ENCODE measurements at places on chromosomes 11 and 22.

GRCh38 chr11:303363-303762, 4.0 kb upstream of the IFITM5 start:
- DNase-seq: no peak

DNA sequence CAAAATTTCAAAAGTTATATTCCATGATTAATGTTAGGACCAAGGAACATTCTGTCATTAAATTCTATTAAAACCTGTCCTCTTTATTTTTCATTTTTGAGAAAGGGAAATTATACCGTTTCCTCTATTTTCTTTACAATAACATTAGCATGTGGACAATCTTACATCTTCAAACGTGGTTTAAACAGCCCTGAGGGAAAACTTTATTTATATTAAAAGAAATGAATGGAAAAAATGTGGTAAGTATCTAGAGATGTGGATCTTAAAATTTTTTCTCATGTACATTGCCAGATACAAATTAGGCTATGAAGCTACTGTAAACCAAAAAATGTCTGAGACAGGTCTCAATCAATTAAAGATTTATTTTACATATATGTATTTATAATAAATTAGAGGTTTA, 18.9 kb upstream of the FIBIN start:
- DNase-seq: no peak

- DNase-seq: no peak
Observed at GRCh38 chr22:20063271-20064139, 16.5 kb upstream of the DGCR8 start.

- DNase-seq: no peak
Observed at GRCh38 chr22:36110306-36110881, 50.2 kb downstream of the APOL3 start.

- no peak for DNase-seq
Observed at GRCh38 chr22:35742342-35743100, 24.8 kb downstream of the APOL5 start.

GRCh38 chr11:10680956-10681487, 12.5 kb downstream of the IRAG1 start:
- DNase-seq: no peak

- DNase-seq: no peak
Observed at GRCh38 chr22:17120281-17120680, 879 bp downstream of the TMEM121B start.

DNA sequence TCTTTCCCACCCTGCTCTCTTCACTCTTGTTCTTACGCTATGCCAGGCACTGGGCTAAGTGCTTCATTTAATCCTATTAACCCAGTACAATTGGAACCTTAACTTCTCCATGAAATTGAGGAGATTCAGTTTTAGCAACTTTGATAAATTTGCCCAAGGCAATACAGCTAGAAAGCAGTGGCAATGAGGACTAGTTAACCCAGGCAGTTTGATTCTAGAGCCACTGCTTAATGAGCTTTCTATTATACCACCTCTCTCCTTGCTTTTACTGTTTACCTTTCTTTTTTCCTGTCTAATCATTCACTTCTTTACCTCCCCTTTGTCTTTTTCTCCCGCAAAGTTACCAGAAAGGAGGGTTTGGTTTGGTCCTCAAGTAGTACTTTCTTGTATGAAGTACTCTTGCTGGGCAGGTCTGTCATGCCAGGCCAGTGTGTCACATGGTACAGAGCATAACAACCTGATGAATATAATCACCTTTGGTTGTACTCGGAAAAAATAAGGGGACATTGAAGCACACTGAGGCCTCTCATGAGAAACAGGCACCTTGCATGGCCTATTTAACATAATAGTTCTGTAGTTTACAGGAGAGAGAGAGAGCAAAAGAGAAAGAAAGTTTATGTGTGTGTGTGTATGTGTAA, 70.6 kb downstream of the PDHX start:
- no peak for DNase-seq

- no peak for DNase-seq
Observed at GRCh38 chr11:12134236-12134585, 23.8 kb downstream of the MICAL2 start.

DNA sequence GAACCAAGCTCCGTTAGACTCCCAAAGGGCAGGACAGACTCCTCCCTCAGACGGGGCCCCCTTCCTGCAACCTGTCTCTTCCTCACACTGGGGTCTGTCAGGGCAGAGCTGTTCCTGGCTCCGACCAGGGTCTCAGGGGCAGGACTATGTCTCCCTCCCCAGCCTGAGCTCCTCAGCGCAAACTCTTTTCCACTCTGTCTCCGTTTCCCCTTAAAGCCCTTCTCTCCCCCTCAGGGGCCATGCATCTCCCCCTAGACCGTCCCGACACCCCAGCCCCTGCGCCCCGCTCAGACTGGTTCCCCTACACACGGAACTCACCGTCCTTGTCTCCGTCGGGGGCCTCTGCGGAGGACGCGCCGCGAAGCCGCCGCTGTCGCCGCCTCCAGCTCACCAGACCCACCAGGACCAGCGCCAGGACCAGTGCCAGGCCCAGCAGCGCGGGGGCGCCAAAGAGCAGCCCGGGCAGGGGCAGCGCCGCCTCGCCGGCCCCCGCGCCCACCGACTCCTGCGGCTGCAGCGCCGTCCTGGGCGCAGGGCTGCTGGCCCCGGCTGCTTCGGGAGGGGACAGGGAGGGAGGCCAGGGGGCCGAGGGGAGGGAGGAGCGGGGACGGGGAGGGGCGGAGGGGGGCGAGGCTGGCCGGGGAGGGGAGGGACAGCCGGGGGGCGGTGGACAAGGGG, 684 bp downstream of the TNFRSF13C start:
- DNase-seq: no peak

- no peak for DNase-seq
Observed at GRCh38 chr11:67406969-67407687, 3.2 kb downstream of the TBC1D10C start.

GRCh38 chr11:60872124-60872960, 5.0 kb downstream of the ZP1 start:
- DNase-seq: no peak

GRCh38 chr22:49328118-49328475, 499.6 kb downstream of the BRD1 start:
- no peak for DNase-seq

GRCh38 chr11:69801513-69802335, 17.5 kb downstream of the FGF3 start:
- no peak for DNase-seq

DNA sequence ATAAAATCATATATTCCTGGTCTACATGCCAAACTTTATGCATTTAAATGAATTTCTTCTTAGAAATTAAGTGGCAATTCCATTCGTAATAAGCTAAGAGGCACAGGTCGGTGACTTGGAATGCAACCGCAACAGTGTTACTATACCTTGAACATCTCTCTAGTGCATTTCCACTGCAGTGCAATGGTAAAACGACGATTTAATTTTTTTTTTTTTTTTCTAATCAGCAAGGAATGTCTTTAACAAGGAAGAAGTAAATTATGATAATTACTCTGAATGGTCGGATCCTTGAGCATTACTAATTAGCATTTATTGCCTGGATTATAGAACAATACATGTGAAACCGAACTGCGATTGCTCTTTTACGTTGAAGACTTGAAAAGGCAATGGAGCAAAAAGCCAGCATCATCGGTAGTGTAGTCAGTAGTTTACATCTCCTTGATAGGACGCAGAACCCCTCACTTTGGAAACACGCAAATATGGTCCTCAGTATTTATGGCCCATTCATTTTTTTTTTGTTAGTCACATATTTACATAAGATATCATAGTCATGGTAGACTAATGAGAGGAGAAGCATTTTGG, 20.2 kb downstream of the BLID start:
- DNase-seq: no peak

DNA sequence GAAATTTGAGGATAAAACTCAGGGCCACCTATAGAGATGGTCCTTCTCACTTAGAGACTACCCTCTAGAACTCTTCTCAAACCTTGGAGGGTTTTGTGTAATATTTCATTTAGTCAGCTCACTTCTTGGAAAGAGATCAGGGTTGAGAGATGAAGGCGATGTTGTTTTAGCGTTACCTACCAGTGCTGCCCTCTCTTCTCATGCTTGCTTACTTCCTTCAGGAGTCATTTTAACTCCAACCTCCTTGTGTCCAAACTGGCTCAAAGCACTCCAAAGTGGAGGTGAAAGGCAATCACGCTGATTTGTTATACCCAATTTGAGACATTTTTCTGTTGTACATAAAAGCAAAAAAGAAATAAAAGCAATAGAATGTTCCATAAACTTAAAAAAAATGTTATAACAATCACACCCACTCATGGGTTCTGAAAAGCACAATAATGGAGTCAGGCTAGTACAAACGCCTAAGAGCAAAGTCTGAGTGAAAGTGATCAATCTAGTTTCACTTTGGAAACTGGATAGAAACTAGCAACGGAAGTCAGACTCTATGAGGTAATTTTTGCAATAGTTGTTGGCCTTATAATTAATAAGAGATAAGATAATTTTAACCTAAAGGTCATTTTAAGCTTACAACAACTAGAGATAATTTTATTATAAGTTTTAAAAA, 117.1 kb downstream of the MRTFA start:
- DNase-seq: no peak

DNA sequence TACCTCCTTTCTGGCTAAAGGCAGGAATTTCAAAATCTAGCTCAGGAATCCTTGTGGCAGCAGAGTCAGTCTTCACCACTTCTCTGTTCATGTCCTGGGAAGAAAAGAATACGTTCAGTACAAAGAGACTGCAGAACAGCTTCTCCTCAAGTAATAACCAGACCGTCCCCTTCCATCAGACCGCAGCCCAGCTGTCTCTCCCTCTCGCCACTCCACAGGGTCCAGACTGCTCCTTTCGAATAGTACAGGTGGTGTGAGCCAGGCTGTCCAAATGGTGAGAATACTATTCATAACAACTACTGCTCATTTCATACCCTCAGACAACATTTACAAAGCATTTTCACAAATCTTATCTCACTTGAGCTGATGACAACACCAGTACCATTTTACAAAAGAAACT, 857 bp downstream of the ZPR1 start:
- DNase-seq: no peak

DNA sequence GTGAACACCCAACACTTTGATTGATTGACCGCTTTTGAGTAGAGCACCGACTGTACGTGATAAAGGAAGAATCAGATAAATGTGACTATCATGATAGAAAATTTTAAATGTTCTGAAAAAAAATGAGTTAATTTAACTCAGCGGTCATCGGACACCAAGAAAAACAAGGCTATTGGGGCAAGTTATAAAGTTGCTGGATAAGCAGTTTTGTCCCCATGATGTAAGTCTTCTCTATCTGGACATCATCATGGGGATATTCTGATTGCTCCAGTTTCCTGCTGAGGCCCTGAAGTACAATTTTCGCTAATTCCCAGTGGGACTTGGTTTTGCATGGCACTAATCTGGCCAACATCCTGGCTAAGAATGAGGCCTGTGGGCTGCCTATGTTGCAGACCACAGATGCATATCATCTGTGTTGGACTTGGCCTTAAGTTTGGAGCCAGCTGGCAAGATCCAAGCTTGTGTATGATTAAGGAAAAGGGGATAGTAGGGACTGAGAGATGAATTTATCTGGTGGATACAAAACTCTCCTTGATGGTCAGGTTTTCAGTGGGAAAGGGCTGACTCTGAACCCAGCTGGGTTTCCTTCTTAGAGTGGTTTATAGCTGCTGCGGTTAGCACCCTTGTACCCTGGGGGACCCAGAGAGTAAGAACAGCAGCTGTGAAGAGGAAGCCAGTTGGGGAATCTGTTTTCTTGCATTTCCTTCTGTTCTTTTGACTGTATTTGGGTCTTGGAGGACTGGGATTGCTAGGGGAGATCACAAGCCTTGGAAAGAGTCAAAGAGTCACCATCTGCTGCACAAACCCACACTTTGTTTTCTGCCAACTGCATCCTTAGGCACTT, 118.3 kb downstream of the SEZ6L start:
- no peak for DNase-seq

GRCh38 chr22:19341500-19341899, 50.0 kb upstream of the CLTCL1 start:
- no peak for DNase-seq

- DNase-seq: no peak
Observed at GRCh38 chr11:11981840-11982239, 26.6 kb downstream of the DKK3 start.

DNA sequence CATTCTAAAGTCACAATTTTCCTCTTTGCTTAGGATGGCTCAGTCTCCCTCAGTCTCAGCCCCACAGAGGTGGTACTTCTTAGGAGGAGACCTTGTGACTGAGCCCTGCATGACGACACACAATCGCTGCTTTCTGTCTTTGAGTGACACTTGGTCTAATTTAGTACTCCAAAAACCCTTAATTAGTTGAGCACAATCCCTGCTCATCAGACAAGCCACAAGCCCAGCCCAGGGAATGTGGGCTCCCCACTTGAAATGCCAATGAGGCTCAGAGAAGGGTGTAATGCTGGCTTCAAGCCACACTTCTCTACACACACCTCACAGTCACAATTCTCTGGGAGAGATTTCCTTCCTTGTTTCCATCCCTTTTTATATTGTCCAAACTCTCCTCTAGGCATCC, 101.8 kb downstream of the FEZ1 start:
- DNase-seq: no peak

DNA sequence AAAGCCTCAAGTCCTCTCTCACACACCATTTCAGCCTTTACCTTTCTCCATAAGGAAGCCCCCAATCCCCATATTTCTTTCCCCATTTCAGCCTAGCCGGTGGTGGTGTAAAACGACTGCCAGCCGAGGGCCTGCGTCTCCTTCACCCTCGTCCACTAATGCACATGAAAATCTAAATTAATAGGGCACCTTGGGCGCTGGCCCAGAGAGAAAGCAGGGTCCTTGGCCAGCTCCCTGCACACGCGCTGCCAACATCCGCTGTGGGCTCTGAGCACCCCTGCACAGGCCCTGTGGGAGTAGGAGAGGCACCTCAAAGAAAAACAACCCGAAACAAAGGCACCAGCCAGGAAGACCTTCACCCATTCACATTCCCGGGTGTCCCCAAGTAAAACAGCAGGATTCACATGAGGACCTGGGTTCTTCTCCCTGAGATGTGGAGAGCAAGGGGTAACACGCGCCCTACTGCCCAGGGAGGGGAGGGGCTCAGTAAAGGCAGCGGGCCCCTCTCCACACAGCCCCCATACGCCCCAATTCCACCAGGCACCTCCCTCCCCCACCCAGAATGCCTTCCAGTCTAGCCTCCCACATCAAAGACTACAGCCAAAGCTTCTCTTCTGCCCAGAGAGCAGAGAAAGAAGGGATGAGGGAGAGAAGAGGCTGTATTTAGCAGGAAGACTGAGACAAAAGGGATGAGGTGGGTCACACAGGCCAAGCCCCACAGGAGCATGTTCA, 79.0 kb downstream of the MICAL3 start:
- no peak for DNase-seq

DNA sequence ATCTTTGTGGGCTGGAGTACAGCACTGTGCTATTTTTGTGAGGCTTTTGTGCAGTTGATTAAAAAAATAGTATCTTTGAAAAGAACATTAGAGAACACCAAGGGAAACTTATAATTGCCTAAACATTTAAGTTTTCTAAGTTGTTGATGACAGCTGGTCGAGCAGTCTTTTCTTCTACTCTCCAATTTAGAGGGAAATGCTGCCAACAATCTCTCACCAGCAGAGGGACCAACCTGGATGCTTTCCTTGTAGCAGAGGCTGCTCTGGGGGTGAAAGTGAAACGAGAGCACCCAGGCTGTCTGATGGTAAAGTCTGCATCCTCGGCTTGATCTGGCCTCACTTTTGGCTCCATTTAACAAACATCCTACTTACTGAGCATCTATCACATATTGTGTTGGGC, 1286.5 kb upstream of the TENM4 start:
- DNase-seq: no peak

- DNase-seq: no peak
Observed at GRCh38 chr11:45233121-45233803, 52.9 kb downstream of the SYT13 start.

Data from amygdala (tissue), 56 donors.